Osteoblast (primary cell): ENCODE measurements at places on chromosomes 5 and 9.

- no peaks in the 10 kb centered on the region for H3K4me1 ChIP-seq
- no peak overlapping the region for H3K27ac ChIP-seq
- no peak overlapping the region for H3K4me3 ChIP-seq
- DNase-seq: no peak
These were observed 149.2 kb upstream of the ARRDC3 start for GRCh38 chr5:91532281-91532680.

DNA sequence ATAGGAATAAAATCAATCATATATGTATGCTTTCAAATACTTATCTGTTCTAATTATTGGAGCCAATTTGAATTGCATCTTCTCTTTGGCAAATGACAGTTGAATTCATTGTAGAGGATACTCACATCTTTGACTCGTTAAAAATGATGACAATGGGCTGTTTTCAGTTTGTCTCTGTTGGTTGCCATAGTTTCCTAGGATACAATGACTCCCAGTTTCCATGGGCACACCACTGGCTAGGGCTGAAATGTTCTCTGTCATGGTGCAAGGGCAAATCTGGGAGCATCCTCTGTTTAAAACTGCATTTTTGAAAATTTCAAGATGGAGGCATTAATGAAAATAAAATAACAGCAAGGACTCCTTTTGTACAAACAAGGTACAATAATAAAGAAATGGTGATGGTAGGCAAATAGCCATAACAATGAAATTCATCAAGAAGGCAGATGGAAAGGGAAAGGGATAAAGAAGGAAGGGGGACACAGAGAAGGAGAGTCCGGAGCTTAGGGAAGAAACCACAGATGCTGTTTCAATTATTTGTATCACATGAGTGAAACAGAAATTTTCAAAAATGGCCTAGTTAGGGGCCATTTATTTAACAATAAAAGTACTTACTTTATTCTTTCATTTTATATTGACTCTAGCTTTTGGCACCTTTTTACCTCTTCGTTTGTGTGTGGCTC is 378.8 kb upstream of the SEMA6A start:
- no peaks in the 10 kb centered on the region for H3K4me1 ChIP-seq
- no peaks in the 10 kb centered on the region for H3K27me3 ChIP-seq

- no peaks in the 10 kb centered on the region for H3K4me1 ChIP-seq
- H3K27me3 ChIP-seq: peaks cover 2% of the 10 kb centered on the region
- no peak overlapping the region for H3K27ac ChIP-seq
- H3K4me3 ChIP-seq: no peak overlapping the region
These were observed 65.1 kb downstream of the GNA14 start for GRCh38 chr9:77582961-77583576.

DNA sequence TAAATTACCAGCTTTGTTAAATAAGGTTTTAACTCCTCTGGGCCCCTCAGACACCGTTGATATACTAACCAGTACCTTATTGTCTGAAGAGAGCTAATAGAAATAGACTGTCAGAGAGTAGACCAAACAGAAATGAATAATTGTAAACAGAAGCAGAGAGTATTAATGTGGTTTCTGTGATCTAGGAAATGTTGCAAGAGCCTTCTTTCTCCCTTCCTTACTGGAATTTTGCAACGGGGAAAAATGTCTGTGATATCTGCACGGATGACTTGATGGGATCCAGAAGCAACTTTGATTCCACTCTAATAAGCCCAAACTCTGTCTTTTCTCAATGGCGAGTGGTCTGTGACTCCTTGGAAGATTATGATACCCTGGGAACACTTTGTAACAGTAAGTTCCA is 5.1 kb downstream of the TYRP1 start:
- DNase-seq: no peak
- H3K27me3 ChIP-seq: peaks cover 6% of the 10 kb centered on the region
- no peak overlapping the region for H3K4me3 ChIP-seq
- no peaks in the 10 kb centered on the region for H3K36me3 ChIP-seq
- no peak overlapping the region for H3K27ac ChIP-seq

- no peak overlapping the region for H3K4me3 ChIP-seq
- H3K27ac ChIP-seq: no peak overlapping the region
- DNase-seq: no peak
- H3K27me3 ChIP-seq: peaks cover 4% of the 10 kb centered on the region
- H3K4me1 ChIP-seq: no peaks in the 10 kb centered on the region
These were observed 33.7 kb downstream of the LAMC3 start for GRCh38 chr9:131042666-131043065.

- H3K4me3 ChIP-seq: no peak overlapping the region
- DNase-seq: peak; percentile 81
- peaks cover 13% of the 10 kb centered on the region for H3K4me1 ChIP-seq
- H3K27me3 ChIP-seq: no peaks in the 10 kb centered on the region
These were observed 6.9 kb upstream of the TPM2 start for GRCh38 chr9:35696520-35697215.

DNA sequence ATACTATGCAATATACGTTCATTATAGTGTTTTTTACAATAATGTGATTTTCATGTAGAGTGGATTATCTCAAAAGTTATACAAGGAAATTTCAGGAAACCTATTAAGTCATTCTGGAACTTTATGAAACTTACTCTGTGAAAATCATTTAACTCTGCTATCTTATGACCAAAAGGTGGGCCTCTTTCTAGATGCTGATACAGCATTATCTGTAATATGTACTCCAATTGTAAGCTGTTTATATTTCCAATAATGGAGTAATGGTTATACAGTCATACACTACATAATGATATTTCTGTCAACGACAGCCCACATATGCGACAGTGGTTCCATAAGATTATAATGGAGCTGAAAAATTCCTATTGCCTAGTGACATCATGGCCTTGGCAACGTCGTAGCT is 18.8 kb upstream of the PCSK5 start:
- H3K27ac ChIP-seq: no peak overlapping the region
- no peaks in the 10 kb centered on the region for H3K27me3 ChIP-seq
- H3K4me3 ChIP-seq: no peak overlapping the region
- no peak for DNase-seq
- H3K4me1 ChIP-seq: no peaks in the 10 kb centered on the region
- H3K36me3 ChIP-seq: no peaks in the 10 kb centered on the region

DNA sequence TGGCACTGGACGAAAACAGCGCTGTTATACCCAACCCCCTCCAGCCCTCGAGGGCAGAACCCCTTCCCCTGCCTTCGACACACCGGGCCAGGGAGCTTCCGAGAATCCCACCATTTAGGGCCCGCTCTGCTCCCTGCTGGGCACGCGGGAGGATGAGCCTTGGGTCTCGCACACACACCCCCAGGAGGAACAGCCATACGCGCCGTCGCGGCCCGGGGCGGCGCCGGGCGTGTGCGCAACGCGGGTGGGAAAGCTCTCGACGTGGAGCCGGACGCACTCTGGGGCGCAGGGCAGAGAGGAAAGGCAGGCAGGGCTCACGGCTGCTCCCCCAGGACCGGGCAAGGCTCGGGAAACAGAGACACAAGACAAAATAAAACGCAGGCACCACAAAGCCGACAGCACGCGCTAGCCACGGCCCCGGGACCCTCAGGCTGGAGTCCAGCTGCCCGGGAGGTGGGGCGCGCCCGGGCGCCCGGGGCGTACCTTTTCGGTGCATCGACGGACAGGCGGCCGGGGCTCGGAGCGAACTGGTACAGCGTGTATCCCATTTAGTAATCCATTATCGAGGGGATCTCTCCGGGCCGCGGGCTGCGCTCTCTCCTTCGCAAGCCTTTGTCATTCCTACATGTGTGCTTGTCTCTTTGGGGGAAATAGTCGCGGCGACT is 789 bp downstream of the SEMA6A start:
- peak overlapping the region; percentile 73 for H3K4me3 ChIP-seq
- peaks cover 11% of the 10 kb centered on the region for H3K4me1 ChIP-seq
- no peak overlapping the region for H3K27ac ChIP-seq
- H3K36me3 ChIP-seq: no peaks in the 10 kb centered on the region
- DNase-seq: peak; percentile 90
- peaks cover 63% of the 10 kb centered on the region for H3K27me3 ChIP-seq
